ENCODE measurements at places on chromosomes 4 and X.

DNA sequence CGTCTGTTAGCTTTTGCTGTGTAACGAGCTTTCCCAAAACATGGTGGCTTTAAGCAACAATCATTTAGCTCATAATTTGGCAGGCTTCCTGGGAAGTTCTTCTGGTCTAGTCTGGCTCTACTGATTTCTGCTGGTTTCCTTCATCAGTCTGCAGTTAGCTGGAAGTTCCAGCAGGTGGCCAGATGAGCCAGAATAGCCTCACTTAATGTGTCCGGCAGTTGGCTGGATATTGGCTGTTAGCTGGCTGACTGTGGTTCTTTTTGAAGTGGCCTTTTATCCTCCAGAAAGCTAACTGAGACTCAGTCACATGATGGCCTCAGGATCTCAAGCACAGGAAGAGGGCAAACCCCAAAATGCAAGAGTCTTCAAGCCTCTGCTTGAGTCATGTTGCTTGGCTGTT lies 34.9 kb downstream of the FTHL17 start:
- H3K4me1 ChIP-seq, result no peaks in the 10 kb centered on the region
- H3K4me3 ChIP-seq, result no peak overlapping the region
- no peak overlapping the region for H3K27ac ChIP-seq
- H3K36me3 ChIP-seq, result no peaks in the 10 kb centered on the region

- no peaks in the 10 kb centered on the region for H3K27me3 ChIP-seq
- no peak for DNase-seq
- no peaks in the 10 kb centered on the region for H3K4me1 ChIP-seq
- H3K4me3 ChIP-seq, result no peak overlapping the region
These were observed 18.3 kb upstream of the TBC1D9 start for GRCh38 chr4:140774510-140774909.

DNA sequence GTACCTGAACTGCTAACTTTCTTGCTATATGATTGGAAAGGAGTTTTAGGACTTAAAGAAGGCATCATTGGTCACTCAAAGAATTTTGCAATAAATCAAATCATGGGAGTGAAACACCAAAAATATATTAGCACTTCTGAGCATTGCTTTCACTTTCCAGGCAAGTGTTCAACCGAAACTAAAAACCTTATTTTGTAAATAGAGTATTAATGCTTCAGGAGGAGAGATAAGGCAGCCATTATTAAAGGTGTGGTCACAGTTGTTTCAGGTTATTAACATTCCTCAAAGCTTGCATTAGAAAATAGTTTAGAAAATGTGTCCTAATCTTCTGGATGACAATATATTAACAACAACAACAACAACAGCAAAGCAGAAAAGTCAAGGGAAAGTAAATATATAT lies 92.3 kb upstream of the TLL1 start:
- no peak overlapping the region for H3K27ac ChIP-seq
- no peaks in the 10 kb centered on the region for H3K36me3 ChIP-seq
- H3K27me3 ChIP-seq, result no peaks in the 10 kb centered on the region
- no peak for DNase-seq

GRCh38 chr4:147760695-147761094 lies 28.8 kb downstream of the ARHGAP10 start:
- no peak overlapping the region for H3K27ac ChIP-seq
- no peaks in the 10 kb centered on the region for H3K27me3 ChIP-seq
- no peaks in the 10 kb centered on the region for H3K36me3 ChIP-seq
- H3K4me1 ChIP-seq, result peaks cover 5% of the 10 kb centered on the region

GRCh38 chr4:59881632-59882031 lies 1318.5 kb upstream of the ADGRL3 start:
- H3K4me3 ChIP-seq, result no peak overlapping the region
- no peaks in the 10 kb centered on the region for H3K4me1 ChIP-seq
- DNase-seq, result no peak
- no peaks in the 10 kb centered on the region for H3K36me3 ChIP-seq

DNA sequence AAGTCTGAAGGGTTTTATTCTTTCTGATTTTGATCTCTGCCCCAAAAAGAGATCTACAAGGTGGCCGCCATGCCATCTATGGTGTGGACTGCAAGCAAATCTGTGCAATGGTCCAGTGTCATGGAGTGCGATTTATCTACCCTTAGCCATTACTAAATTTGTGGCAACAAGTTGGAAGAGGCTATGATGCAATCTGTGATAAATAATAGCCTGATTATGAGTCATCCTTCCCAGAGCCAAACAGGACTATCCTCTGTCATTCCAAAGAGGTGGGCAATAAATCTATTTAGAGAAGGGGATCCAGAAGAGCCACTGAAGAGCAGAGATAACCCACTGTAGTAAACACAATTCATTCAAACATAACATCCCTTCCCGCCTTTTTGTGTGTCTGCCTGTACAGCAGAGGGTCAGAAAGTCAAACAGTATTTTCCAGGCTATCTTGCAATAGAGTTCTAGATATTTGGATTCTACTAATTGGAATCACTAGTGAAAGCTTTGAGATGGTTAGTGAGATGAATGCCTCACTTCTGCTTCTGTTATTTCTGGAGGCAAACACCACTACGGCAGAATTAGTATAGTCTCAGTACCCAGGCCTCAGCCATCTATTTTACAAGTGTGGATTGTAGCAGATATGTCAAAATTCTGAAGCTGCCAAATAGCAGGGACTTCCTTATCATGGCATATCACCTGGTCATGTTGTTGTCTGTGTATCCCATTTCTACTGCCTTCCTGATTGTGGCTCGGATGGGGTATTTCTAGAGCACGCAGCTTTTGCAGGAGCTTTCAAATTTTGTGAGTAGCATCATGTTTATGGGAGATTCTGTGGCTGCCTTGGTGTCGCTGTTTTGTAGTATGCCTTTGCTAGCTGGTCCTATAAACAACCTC lies 192.0 kb downstream of the SMIM20 start:
- H3K27ac ChIP-seq, result no peak overlapping the region
- H3K4me3 ChIP-seq, result no peak overlapping the region
- no peaks in the 10 kb centered on the region for H3K36me3 ChIP-seq
- H3K4me1 ChIP-seq, result peaks cover 6% of the 10 kb centered on the region
- no peaks in the 10 kb centered on the region for H3K27me3 ChIP-seq

DNA sequence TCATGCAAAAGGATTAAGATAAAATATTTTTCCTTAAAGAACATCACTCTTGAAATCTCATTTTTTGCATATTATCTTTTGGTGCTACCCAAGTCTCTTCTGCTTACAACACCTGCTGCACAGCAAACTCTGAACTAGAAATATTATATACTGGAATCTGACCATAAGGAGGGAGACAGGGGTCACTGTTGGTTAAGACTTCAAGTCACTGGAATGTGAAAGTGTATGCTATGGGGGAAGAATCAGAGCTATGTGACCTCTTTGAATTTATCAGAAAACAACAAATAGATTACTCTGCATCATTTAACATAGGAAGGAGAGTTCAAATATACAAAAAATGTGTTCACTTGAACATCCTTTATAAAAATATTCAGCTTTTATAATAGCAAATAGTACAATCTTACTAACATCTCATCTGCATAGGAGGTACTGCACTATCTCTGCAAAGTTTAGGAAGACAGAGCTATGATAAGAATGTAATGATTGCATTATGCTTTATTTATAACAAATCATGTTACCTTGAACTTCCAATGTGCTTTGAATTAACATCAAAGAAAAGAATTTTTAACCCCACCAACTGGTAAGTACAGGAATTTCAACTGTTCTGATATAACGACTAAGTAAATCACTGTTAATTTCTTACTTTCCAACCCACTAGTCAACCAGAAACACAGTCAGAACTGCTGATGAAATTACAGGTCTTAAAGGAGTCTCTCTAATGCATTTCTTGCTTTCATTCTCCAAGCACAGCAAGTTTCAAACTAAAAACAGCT lies 69.8 kb downstream of the ZNF827 start:
- H3K36me3 ChIP-seq, result no peaks in the 10 kb centered on the region
- no peak for DNase-seq
- H3K4me3 ChIP-seq, result no peak overlapping the region
- no peaks in the 10 kb centered on the region for H3K27me3 ChIP-seq
- no peak overlapping the region for H3K27ac ChIP-seq

- no peaks in the 10 kb centered on the region for H3K4me1 ChIP-seq
- no peak overlapping the region for H3K27ac ChIP-seq
- H3K4me3 ChIP-seq, result no peak overlapping the region
These were observed 61.7 kb upstream of the CAMK2D start for GRCh38 chr4:113823291-113823659.

- no peaks in the 10 kb centered on the region for H3K36me3 ChIP-seq
- H3K4me3 ChIP-seq, result no peak overlapping the region
- no peak overlapping the region for H3K27ac ChIP-seq
- DNase-seq, result no peak
- no peaks in the 10 kb centered on the region for H3K27me3 ChIP-seq
These were observed 338.3 kb upstream of the GALNT7 start for GRCh38 chr4:172830295-172830764.

DNA sequence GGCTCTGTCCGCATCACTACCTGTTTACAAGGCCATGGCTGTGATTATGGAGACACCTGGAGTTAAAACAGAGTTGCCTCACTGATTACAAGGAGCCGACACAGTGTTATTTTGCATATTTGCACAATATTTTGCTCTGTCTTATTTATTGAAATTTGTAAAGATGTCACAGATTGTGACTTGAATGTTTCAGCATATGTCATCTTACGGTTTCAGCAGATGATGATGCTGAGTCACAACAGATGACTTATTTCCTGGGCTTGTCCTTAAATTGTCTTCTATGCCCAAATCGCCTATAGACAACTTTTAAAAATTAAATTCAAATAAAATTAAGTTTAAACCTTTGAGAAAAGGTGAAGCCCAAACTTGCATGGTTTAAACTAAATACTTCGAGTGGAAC lies 87.1 kb upstream of the INPP4B start:
- no peak overlapping the region for H3K4me3 ChIP-seq
- no peak for DNase-seq
- no peaks in the 10 kb centered on the region for H3K36me3 ChIP-seq

- no peaks in the 10 kb centered on the region for H3K4me1 ChIP-seq
- no peak for DNase-seq
- no peak overlapping the region for H3K27ac ChIP-seq
- H3K4me3 ChIP-seq, result no peak overlapping the region
- H3K27me3 ChIP-seq, result no peaks in the 10 kb centered on the region
These were observed 11.4 kb downstream of the FGF2 start for GRCh38 chr4:122838034-122838433.

DNA sequence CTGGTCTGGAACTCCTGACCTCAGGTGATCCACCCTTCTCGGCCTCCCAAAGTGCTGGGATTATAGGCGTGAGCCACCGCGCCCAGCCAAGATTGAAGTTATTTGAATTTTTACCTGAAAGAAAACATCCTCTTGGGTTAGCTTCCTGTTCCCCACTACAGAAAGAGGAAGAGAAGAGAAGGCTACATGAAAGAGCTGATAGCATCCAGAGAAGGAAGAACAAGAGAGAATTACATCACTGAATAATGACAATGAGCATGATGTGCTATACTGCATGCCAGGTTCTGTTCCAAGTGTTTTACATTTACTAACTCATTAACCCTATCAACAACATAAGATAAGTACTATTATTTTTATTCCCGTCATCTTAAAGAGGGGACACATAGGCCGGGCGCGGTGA lies 11.5 kb upstream of the TBC1D1 start:
- peaks cover 5% of the 10 kb centered on the region for H3K4me1 ChIP-seq
- H3K4me3 ChIP-seq, result no peak overlapping the region
- H3K36me3 ChIP-seq, result no peaks in the 10 kb centered on the region
- no peak overlapping the region for H3K27ac ChIP-seq
- no peak for DNase-seq

GRCh38 chrX:3659761-3660160 lies 53.7 kb downstream of the PRKX start:
- H3K36me3 ChIP-seq, result no peaks in the 10 kb centered on the region
- no peaks in the 10 kb centered on the region for H3K27me3 ChIP-seq
- H3K4me3 ChIP-seq, result no peak overlapping the region
- DNase-seq, result no peak
- H3K4me1 ChIP-seq, result no peaks in the 10 kb centered on the region

- H3K27me3 ChIP-seq, result peaks cover 5% of the 10 kb centered on the region
- no peak overlapping the region for H3K27ac ChIP-seq
- DNase-seq, result no peak
These were observed 241.7 kb upstream of the PSAPL1 start for GRCh38 chr4:7676398-7676922.

DNA sequence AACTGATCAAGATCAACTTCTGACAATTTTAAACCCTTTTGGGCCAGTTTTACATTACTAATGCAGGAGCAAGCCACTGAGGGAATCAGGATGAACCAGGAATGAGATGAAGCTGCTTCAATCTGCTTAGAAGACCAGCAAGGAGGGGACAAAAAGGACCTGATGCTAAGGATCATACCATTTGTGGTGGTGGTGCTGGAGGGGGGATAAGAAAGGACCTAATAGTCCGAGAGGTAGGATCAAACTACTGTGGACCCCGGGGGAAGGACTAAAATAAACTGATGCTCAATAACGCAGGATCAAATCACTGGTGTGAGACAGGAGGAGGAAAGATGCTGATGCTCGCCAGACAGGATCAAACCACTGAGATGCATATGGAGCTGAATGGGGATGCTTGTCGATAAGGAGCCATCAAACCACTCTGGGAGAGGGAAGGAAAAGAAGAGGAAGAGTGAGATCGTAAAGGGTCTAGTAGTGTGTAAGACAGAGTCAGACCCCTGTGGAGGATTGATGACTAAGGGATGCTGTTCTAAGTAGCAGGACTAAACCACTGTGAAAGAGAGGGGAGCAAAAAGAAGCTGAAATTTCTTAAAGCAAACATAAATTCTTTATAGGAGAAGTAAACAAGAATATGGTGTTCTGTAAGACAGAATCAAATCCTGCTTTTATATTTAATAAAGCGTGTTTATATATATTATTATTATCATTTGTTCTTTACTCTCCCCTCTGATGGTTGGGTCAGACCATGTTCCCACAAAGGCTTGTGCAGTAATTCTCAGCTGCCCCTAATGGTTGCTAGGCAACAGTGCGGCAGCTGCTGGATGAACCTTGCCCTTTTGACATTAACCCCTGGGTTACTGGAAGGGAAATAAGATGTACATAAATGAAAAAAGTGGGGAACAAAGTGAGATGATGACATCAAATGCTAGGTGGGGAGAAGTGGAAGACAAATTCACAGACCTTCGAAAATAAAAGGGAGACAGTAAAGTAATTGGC lies 432.5 kb upstream of the FGF16 start:
- H3K27me3 ChIP-seq, result no peaks in the 10 kb centered on the region
- no peaks in the 10 kb centered on the region for H3K4me1 ChIP-seq
- no peak for DNase-seq
- H3K4me3 ChIP-seq, result no peak overlapping the region
- H3K27ac ChIP-seq, result no peak overlapping the region

GRCh38 chr4:147482281-147482680 lies 1.4 kb downstream of the EDNRA start:
- H3K27ac ChIP-seq, result peak overlapping the region; percentile 75
- no peaks in the 10 kb centered on the region for H3K36me3 ChIP-seq
- H3K4me3 ChIP-seq, result peak overlapping the region; percentile 58
- peaks cover 4% of the 10 kb centered on the region for H3K27me3 ChIP-seq
- H3K4me1 ChIP-seq, result no peaks in the 10 kb centered on the region

GRCh38 chr4:11640584-11640983 lies 211.9 kb upstream of the HS3ST1 start:
- H3K36me3 ChIP-seq, result no peaks in the 10 kb centered on the region
- DNase-seq, result no peak
- H3K4me1 ChIP-seq, result no peaks in the 10 kb centered on the region
- H3K27me3 ChIP-seq, result no peaks in the 10 kb centered on the region
- H3K4me3 ChIP-seq, result no peak overlapping the region

- no peak for DNase-seq
- no peaks in the 10 kb centered on the region for H3K4me1 ChIP-seq
- H3K27ac ChIP-seq, result no peak overlapping the region
- no peaks in the 10 kb centered on the region for H3K36me3 ChIP-seq
- no peak overlapping the region for H3K4me3 ChIP-seq
These were observed 57.9 kb upstream of the CLDN34 start for GRCh38 chrX:9909254-9909653.
